ENCODE measurements at places on chromosomes 12 and 14. TPM values are rescaled to one million over a fixed set of nuclear protein-coding genes. Genes with fewer than 3 reads are reported as not detected.

- H3K4me3 ChIP-seq, result no peak overlapping the region
- no peak for DNase-seq
- no peaks in the 10 kb centered on the region for H3K4me1 ChIP-seq
- no peaks in the 10 kb centered on the region for H3K27me3 ChIP-seq
- H3K27ac ChIP-seq, result no peak overlapping the region
- no peaks in the 10 kb centered on the region for H3K36me3 ChIP-seq
Observed at GRCh38 chr14:48008646-48009045, 333.2 kb upstream of the MDGA2 start.

DNA sequence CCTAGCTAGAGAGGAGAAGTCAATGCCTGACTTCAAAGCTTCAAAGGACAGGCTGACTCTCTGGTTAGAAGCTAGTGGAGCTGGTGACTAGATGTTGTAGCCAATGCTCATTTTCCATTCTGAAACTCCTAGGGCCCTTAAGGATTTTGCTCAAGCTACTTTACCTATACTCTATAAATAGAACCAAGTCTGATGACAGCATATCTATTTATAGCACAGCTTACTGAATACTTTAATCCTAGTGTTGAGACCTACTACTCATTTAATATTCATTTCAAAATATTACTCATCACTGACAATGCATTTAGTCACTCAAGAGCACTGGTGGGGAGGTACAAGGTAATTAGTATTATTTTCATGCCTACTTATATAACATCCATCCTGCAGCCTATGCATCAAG lies 137.2 kb upstream of the PELI2 start:
- H3K27me3 ChIP-seq, result no peaks in the 10 kb centered on the region
- no peak overlapping the region for H3K27ac ChIP-seq
- no peak overlapping the region for H3K4me3 ChIP-seq
- peaks cover 6% of the 10 kb centered on the region for H3K4me1 ChIP-seq

KRT72 gene
- not detected for total RNA-seq

- H3K4me3 ChIP-seq, result no peak overlapping the region
- H3K27ac ChIP-seq, result no peak overlapping the region
- H3K36me3 ChIP-seq, result no peaks in the 10 kb centered on the region
Observed at GRCh38 chr12:69435644-69436043, 34.5 kb upstream of the FRS2 start.

BMP4 gene
- total RNA-seq, result 10.4 TPM

DNA sequence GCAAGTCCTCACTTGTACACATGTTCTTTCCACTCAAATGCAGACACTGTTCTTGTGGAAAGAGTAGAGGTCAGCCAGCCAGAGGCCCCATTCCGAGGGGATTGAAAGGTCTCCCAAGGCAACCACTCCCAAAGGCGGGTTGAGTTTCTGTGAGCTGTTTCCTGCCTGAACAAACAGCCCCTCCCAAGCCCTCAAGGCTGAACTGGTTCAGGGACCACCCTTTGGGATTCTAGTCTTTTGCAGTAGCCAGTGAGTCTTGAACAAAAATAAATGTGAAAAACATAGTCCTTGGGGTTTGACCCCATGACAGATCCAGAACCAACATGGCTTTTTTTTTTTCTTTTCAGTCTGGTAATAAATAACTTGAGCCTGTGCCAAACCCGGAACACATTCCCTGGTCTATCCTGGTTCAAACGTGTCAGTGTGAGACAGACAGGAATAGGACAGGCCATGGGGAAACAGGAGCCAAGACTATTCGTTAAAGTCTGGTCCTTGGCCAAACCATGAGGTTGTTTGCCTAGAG lies 17.6 kb upstream of the STK38L start:
- no peaks in the 10 kb centered on the region for H3K27me3 ChIP-seq
- H3K4me1 ChIP-seq, result no peaks in the 10 kb centered on the region
- H3K36me3 ChIP-seq, result no peaks in the 10 kb centered on the region

GRCh38 chr12:68454892-68455291 lies 122.7 kb upstream of the MDM1 start:
- peaks cover 17% of the 10 kb centered on the region for H3K4me1 ChIP-seq
- no peaks in the 10 kb centered on the region for H3K36me3 ChIP-seq
- H3K27me3 ChIP-seq, result no peaks in the 10 kb centered on the region
- no peak for DNase-seq
- H3K27ac ChIP-seq, result no peak overlapping the region

DNA sequence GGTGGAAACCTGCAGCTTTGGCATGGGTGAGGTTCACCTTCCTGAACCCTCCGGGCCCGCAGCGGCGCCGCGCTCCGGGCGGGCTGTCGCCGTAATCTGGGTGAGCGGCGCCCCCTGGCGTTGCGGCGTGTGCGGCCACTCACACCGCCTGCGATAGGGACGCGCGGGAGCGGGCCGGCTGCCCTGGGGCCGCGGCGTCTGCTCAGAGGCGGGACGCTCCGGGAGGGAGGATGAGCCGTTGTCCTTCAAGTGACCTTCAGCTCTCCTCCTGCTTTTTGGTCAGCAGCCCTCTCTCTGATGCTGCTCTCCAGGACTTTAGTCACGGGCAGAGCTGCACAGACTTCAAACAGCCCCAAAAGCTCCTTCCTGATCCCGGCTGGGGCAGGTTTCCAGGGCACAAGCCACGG lies 211.7 kb upstream of the FKBP4 start:
- H3K27me3 ChIP-seq, result no peaks in the 10 kb centered on the region
- H3K4me3 ChIP-seq, result no peak overlapping the region
- peaks cover 24% of the 10 kb centered on the region for H3K4me1 ChIP-seq
- H3K36me3 ChIP-seq, result no peaks in the 10 kb centered on the region
- peak; percentile 69 for DNase-seq

Measured in thyroid gland (tissue), 4 donors.